Pancreas (tissue), 10 donors: ENCODE measurements at places on chromosomes 7 and 10.

GRCh38 chr10:122051609-122052385 is 62.8 kb downstream of the TACC2 start:
- DNase-seq = peak; percentile 63
- no peaks in the 10 kb centered on the region for H3K4me1 ChIP-seq
- H3K27me3 ChIP-seq = no peaks in the 10 kb centered on the region
- H3K36me3 ChIP-seq = no peaks in the 10 kb centered on the region
- no peak overlapping the region for H3K27ac ChIP-seq
- no peak overlapping the region for H3K4me3 ChIP-seq

- peaks cover 43% of the 10 kb centered on the region for H3K4me1 ChIP-seq
- H3K36me3 ChIP-seq = no peaks in the 10 kb centered on the region
- H3K4me3 ChIP-seq = peak overlapping the region; percentile 86
Observed at GRCh38 chr7:44884621-44885393, 523 bp downstream of the PURB start.

DNA sequence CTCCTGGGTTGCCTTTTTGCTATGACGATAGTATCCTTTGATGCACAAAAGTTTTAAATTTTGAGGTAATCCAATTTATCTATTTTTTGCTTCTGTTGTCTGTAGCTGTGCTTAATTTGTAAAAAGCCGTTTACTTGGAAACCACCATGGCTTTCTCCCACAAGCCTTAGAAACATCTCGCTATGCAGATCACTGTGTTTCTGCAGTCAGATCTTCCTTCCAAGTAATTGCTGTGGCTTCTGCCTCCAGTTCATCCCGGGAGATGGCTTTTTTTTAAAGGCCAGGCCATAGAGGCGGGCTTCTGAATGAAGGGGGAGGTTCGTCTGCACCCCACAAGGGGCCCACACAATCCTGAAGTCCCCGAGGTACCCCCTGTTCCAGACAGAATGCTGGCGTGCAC is 48.3 kb upstream of the OCM2 start:
- DNase-seq = no peak
- H3K4me1 ChIP-seq = no peaks in the 10 kb centered on the region
- H3K4me3 ChIP-seq = no peak overlapping the region
- H3K36me3 ChIP-seq = no peaks in the 10 kb centered on the region
- no peaks in the 10 kb centered on the region for H3K27me3 ChIP-seq

GRCh38 chr10:88879534-88880281 is at the start of gene STAMBPL1:
STAMBPL1 (plus strand) TSS chr10:88880245; CDS start chr10:88901709, 21,464 bp downstream.
- peak within 1 kb of the TSS; percentile 79 for H3K4me3 ChIP-seq
- DNase-seq = no peak
- H3K36me3 ChIP-seq = no peaks in the 10 kb centered on the region
- H3K27me3 ChIP-seq = peaks cover 3% of the 10 kb centered on the region

- no peaks in the 10 kb centered on the region for H3K4me1 ChIP-seq
- H3K4me3 ChIP-seq = no peak overlapping the region
- no peaks in the 10 kb centered on the region for H3K36me3 ChIP-seq
- no peak for DNase-seq
Observed at GRCh38 chr10:77603534-77603927, 34.1 kb downstream of the KCNMA1 start.

DNA sequence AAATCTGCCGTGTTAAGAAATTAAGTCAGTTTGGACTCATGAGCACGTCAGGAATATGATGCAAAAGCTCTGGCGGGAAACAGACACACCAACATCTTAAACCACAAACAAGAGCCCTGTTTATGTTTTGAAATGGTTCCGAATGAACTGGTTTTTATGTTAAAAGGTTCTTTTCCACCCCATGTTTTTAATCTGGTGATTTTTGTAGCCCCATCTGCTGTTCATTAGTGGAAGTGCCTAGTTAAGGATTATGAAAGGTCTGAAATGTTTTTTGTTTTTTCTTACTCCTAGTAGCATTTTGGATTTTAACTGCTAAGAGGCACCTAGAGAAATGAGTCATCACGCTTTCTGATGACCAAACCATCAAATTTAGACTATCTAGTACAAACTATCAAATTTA is 404.1 kb upstream of the MKI67 start:
- H3K4me1 ChIP-seq = no peaks in the 10 kb centered on the region
- no peaks in the 10 kb centered on the region for H3K27me3 ChIP-seq
- H3K4me3 ChIP-seq = no peak overlapping the region
- DNase-seq = no peak
- no peaks in the 10 kb centered on the region for H3K36me3 ChIP-seq
- H3K27ac ChIP-seq = no peak overlapping the region
